Fibroblast of lung (primary cell): ENCODE measurements at places on chromosomes 4 and X.

DNA sequence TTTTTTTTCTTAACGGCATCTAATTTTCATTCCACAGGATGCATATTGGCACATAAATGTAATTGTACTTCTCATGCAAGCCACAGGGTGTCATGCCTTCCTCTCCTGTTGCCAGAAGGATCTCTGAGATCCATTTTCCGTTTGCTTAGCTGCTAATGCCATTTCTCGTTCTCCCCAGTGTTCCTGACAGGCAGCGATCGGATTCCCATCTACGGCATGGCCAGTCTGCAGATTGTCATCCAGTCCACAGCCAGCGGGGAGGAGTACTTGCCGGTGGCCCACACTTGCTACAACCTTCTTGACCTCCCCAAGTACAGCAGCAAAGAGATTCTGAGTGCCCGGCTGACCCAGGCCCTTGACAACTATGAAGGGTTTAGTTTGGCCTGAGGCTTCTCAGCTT lies 8.9 kb upstream of the NAP1L5 start:
- peak; percentile 82 for DNase-seq

DNA sequence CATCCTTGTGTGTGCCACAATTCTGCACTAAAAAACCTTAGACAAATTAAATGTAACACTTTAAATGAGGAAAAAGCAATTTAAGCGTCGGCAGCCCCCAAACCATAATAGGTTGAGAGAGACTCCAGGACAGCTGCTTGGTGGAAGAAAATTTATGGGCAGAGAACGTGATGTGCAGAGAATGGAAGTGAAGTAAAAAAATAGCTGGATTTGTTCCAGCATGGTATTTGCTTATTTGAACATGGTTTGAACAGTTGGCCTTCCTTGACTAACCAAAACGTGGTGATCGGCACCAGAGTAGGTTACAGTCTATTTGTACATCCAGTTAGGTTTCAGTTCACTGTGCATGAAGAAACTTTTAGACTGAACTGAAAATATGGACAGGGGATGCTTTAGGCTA lies 343.0 kb upstream of the CPEB2 start:
- no peak for DNase-seq

DNA sequence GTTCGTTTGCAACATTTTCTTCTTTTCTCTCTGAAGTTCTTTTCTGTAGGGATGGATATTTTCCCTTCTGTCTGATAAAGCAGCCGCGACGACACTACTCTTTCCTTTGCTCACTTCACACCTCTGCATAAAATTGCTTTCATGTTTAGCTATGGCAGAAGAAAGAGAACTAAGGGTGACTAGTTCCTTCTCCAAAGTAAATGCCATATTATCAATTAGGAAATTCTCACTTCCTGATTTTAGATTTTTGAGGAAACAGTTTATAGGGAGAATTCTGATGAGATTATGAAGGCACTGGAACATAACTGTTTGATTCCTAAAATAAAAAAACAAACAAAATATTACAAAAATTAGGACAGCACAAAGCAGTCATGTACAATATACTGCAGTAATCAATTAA lies 29.2 kb downstream of the FANCB start:
- no peak for DNase-seq

DNA sequence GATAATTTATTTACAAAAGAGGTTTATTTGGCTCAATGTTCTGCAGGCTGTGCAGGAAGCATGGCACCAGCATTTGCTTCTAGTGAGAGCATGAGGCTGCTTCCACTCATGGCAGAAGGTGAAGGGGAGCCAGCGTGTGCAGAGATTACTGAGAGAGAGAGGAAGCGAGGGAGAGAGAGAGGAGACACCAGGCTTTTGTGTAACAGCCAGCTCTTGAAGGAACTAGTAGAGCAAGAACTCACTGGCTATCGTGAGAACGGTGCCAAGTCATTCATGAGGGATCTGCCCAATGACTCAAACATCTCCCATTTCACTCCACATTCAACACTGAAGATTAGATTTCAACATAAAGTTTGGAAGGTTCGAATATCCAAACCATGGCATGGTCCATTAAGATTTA lies 12.7 kb downstream of the GUCY1A1 start:
- peak; percentile 13 for DNase-seq

DNA sequence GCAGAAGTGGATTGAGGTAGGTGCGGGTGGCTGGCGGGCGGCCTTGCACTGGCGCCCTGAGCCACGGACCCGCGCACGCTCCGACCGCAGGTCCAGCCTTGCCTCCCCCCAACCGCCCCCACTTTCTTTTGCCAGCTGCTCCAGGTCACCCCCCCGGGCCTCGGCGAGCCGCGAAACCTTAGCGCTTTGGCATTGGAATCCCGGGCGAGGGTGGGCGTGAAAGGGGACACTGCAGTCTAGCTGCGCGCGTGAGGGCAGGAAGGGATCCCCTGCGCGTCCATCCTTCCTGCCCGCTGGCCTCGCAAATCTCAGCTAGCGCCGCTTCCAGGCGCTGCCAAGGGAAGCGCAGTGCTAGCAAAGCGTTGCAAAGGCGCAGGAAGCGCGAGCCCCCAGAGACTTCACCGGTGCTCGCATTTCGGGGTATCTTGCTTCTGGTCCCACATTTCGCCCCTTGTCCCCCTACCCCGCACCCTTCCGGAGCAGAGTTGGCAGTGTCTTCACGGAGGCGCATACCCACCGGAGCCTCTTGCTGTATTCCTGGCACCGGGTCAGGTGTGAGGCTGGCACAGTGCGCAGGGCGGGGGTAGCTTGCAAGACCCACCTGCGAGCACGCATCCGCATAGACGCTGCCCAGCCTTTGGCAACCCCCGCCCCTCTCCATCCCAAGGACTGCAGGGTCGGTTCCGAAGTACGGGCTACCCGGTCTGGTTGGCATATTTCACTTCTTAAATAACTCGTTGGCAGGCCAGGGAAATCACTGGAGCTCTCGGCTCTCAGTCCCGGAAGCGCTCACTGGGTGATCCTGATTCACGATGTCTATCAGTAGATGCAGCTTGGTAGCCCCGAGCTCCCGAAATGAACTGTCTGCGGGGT lies 104.4 kb downstream of the UCHL1 start:
- peak; percentile 36 for DNase-seq
